GM23248 (cell line): ENCODE measurements at places on chromosomes 3 and 15. TPM values are rescaled to one million over a fixed set of nuclear protein-coding genes. Genes with fewer than 3 reads are reported as not detected.

DNA sequence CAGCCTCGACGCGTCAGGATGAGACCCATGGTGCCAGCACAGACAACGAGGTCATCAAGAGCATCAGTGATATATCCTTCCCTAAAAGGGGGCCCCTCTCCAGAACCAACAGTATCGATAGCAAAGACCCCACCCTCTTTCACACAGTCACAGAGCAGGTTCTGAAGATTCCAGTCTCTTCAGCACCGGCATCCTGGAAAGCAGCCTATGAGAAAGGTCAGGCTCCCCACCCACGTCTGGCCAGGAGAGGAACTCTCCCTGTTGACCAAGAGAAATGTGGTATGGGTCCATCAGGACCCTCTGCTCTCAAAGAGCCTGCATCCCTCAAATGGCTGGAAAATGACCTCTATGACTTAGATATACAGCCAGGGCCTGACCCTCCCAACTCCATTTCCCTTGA lies 11.6 kb downstream of the ANKRD34C start:
- no peak for DNase-seq

DNA sequence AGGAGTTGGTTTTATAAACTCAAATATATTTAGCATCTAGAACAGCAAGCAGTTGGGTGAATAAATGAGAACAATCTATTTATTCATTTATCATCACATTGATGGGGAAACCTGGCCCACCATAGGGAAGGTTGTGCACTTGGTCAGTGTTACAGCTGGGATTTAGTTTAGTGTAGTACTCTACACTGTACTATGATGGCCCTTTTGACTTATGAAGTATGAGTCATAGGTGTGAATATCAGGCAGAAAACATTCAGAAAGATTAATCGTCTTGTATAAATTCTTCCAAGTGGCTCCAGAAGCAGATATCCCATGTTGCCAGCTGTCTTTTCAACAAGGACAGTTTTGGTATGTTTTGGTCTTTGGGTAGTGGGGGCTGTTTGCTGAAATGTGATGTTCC lies 38.0 kb downstream of the BBS4 start:
- DNase-seq = peak; percentile 10

DNA sequence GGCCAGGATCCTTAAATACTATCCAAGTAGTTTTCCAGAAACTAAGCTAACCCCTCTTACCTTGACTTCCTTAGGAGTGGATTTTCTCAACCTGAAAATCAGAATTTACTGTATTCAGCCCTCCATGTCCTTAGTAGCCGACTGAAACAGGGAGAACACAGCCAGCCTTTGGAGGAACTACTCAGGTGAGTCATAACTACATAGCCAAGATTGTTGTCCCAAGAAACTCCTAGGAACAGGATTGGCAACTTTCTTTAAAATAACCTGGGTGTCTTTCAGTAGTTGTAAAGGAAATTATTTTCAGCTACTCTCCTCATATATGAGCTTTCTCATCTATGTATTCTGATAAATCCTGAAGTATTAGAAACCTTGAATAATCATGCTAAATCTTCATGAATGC lies 22.3 kb downstream of the FANCD2OS start:
- no peak for DNase-seq

- DNase-seq = peak; percentile 87
Measured at GRCh38 chr15:49235446-49236124, 65.5 kb downstream of the GALK2 start.

DNA sequence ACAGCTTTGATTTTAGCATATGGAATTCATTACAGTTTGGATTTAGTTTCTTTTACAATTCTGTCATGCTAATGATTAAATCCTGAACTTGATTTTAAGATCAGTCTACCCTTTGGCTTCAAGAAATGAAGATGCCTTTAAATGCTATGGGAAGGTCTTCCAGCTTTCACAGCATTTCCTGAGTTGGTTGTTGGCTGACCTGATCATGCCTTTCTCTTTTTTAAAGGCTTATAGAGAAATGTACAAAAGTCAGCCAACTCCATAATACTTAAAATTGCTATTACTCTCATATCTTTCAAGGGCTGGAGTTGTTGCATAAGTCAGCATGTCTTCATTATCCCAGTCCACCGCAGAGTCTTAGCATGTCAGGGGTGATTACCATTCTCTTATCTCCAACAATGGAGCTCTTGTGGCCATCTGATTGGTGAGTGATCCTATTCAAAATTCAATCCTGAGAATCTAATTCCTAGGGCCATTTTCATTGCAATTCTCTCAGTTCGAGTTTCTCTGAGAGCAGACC lies 123.8 kb downstream of the GMNC start:
- DNase-seq = no peak

Gene MYNN
- 14.4 and 14.5 TPM in 2 replicates for polyA plus RNA-seq

- DNase-seq = no peak
Measured at GRCh38 chr3:105759442-105760078, 109.3 kb downstream of the CBLB start.
